ENCODE measurements at places on chromosomes 16 and 17.

- DNase-seq, result no peak
Observed at GRCh38 chr16:58518083-58518979, 3.0 kb downstream of the SETD6 start.

DNA sequence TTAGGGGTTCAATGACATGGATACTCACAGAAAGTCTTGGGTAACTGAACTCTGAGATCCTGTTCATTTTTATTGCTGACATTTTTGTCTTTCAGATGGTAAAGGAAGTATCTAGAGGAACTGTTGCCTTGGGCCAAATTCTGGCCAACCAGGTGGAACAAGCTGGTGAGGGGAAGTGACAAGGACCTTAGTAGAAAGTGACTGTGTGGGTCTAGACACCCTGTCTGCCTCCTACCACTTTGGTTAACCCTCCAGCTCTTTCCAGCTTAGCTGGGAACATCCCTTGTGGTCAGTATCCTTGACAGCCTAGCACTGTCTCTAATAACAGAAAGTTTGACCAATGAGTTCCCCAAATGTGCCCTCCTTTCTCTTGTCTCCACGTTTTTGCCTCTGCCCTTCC, 28.8 kb upstream of the PRKCB start:
- DNase-seq, result peak; percentile 14

- no peak for DNase-seq
Observed at GRCh38 chr16:48008011-48008525, 147.7 kb downstream of the ABCC12 start.

DNA sequence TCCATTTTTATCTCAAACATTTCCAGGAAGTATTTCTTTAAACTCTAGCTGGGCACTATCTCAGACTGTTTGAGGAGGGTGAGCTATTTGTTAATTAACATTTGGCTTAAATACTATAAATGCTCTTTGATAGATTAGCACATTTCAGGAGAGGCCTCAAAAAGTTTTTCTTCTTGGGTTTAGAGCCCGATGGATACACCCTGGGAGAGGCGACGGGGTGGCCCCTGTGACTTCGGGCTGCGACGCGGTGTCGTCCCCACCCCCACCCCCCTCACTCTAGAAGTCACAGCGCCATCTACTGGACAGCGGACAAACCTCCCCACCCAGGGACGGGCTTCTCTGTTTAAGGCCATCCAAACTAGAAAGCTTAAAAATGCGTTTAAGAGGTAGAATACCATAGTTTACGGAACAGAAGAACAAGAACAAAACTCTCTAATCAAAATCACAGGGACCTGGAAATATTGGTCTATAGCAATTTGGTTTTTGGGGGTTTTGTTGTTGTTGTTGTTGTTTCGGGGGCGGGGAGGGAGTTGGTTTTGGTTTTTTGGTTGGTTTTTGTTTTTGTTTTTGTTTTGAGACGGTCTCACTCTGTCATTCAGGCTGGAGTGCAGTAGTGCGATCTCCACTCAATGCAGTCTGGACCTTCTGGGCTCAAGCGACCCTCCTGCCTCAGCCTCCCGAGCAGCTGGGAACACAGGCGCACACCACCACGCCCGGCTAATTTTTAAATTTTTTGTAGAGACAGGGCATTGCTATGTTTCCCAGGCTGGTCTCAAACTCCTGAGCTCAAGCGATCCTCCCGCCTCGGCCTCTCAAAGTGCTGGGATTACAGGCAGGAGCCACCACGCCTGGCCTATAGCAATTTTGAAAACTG, 254.4 kb downstream of the C16orf95 start:
- DNase-seq, result no peak

- DNase-seq, result no peak
Observed at GRCh38 chr16:12628536-12628935, 175.2 kb downstream of the CPPED1 start.

DNA sequence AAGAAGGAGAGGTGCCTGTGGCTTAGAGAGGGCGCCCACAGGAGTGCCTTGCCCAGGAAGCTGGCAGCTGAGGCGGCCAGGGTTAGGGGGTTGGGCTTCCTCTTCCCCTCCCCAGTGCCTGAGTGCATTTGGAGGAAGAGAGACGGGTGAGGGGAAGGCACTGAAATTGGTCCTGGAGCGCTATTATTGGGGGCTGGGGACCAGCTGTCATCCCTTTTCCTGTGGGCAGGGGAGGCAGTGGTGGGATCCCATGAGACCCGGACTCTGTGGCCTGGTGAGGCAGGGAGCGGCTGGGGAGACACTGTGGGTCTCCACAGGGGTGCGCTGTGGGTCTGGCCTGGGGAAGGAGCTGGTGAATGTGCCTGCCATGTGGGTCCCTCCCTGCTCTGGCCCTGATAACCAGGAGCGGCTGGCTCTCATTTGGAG, 259.7 kb downstream of the SEC14L1 start:
- no peak for DNase-seq

DNA sequence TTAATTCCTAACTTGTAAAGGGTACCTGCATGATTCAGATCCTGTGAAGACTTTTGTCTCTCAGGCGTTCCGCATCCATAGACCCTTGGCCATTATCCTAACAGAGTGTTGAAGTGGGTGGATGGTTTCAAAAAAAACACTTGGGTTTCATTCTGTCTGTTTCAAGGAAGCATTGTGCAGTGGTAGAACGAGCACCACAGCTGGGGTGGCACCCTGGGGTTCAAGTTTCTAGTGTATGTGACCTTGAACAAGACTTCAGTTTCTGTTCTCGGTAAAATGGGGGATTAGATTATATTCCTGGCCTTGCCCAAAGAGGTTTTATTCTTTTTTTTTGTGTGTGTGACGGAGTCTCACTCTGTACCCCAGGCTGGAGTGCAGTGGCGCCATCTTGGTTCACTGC, 74.3 kb downstream of the MSI2 start:
- no peak for DNase-seq

DNA sequence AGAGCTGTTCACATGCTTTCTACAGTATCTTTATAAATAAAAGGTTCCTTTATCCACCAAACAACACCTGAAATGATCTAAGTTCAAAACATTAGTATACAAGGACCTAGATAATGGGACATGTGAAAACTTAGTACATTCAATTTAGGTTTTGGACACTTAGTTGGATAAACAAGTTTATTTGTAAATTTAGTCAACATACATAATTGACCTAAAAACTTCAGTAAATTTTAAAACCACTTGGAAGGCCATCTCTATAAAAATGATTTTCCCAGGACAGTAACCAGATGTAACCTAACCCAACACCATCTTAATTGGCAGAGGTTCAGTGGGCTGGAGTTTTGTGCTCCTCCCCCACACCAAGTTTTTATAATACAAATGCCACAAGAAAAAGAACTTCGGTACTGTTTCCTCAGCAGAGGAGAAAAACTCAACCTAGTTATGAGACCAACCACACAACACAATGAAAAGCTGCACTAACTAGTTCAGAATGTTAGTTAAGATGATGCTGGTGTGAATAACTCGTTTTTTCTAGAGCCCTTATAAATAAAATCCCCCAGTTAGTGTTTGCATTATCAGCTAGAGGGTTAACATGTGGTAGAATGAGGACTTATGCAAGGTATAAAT, 7.2 kb upstream of the UNK start:
- no peak for DNase-seq

GRCh38 chr16:48113471-48113870, 42.3 kb downstream of the ABCC12 start:
- no peak for DNase-seq

DNA sequence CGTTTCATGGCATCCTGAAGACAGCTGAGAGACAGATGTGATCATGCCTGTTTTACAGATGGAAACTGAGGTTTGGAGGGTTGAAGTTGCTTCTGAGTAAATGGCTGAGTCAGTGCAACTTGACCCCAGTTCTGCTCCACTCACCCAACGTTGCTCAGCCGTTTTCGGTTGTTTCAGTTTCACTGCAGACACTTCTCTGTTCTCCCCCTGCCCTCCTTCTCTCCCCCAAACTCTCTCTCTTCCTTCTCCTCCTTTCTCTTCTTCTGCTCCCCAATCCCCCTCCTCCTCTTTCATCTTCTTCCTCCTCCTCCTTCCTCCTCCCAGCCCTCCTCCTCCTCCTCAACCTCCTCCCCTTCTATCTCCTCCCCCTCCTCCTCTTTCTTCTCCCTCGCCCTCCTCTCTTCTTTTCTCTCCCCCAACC, 9.4 kb upstream of the CEP20 start:
- DNase-seq, result no peak

DNA sequence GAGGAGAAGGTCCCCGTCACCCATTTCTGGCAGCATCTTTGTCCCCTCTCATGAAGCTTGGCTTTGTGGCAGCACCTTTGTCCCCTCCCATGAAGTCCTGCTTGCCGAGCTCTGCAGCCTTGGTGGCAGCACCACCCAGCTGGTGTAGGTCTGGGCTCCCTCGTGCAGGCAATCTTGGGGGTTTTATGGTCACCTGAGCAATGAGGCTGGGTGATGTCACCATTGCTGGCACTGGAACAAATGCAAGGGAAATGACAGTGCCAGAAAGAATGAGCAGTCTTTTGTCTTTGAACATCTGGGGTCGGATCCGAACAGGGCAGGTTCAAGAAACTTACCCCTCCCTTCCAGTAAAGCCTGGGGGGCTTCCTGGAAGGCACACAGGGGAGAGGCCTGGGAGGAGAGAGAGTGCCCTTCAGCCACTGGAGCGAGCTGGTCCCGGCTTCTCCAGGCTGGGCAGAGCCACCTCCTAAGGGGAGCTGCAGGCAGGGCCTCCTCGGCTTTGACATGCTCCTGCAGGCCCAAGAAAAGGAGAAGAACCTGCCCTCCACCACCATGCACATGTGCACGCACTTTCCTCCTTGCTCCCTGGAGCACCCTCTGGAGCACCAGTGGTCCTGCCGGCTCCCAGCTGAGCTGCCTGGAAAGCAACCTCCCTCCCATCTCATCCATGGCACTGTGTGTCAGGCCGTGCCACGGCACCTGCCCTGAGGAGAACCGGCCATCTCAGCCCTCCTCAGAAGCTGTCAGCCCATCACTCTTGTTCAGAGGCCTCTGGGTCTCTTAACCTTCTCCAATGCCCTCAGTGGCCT, 16.0 kb downstream of the BTBD17 start:
- DNase-seq, result no peak

DNA sequence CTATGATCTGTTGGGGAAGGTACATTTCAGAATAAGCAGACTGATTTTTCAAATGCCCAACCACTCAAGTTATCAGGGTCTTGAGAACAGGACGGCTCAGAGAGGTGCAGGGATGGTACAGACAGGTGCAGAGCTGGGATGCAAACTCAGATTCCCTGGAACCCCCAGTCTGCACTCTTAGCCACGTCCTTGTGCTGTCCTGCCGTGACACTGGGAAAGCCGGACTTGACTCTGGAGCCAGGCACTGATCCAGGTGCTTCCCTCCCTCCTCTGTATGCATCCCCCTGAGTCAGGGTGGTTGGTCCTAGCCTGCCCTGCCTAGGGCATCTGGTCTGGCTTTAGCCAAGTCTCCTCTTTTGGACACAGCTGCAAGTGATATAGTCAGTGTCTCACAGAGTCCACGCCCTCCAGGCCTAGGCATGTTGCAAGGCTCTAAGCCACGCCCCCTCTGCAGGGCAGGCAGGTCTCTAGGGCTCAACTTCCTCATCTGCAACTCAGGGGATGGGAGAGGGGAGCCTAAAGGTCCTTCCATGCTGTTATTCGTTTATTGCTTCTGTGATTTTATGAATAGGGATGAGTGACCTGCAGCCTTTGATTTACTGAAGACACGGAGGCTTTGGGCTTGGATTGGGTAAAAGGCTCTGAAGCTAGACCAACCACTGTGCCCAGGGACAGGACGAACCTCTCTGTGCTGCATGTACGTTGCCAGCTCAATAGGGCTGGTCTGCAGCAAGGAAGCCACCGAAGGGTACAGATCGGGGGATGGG, 97.3 kb downstream of the SDK2 start:
- peak; percentile 16 for DNase-seq

GRCh38 chr16:89958068-89958467, 9.5 kb downstream of the DEF8 start:
- no peak for DNase-seq

GRCh38 chr17:76572201-76572910, 13.3 kb downstream of the ST6GALNAC2 start:
- no peak for DNase-seq

GRCh38 chr16:72015124-72015523, 6.6 kb downstream of the DHODH start:
- DNase-seq, result no peak

DNA sequence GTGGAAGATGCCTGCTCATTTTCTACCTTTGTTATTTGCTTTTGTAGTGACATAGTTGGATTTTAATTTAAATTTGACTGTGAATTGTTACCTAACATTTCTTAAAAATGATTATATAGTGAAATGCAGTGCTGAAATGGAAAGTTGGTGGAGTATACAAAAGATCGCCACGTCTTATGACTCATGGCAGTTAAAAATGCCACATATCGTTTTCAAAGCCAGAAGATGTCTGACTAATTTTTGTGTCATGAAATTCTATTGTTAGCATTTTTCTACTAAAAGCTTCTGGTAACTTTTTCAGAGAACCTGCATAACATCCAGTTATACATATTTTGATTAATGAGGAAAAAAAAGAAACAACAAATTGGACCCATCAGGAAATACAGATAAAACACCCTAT, 20.6 kb downstream of the MAP2K4 start:
- DNase-seq, result no peak

- DNase-seq, result no peak
Observed at GRCh38 chr17:81723651-81724209, 11.6 kb downstream of the SLC25A10 start.

GRCh38 chr17:3035968-3036280, 27.5 kb downstream of the OR1D5 start:
- DNase-seq, result no peak

- DNase-seq, result no peak
Observed at GRCh38 chr16:21701271-21701670, 37.5 kb downstream of the OTOA start.

DNA sequence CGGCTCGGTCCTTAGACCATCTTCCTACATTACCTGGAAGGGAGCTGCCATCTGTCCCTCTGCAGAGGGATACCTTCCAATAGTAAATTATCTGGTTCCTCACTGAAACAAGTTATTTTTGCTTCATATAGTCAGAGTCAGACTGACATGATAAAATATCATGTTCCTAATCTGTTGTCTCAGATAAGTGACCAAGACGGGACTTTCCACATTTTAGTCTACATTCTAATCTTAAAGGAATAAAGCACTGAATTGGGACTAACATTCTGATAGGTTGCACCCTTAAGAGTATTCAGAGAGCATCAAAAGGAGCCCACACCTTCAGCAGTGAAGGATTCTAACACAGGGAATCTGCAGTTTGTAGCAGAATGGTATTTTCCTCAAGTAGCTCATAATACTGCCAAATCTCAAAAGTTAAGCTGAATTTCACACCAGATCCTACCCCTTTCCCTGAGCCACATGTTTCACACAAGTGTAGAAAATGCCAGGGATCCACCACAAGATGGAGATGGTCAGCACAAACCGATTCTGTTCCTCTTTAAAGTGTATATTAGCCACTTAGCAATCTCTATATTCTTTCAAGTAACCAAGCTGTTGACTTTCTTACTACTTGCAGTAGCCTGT, 13.4 kb downstream of the GINS2 start:
- DNase-seq, result peak; percentile 21
